ENCODE measurements at places on chromosomes 2 and 18.

DNA sequence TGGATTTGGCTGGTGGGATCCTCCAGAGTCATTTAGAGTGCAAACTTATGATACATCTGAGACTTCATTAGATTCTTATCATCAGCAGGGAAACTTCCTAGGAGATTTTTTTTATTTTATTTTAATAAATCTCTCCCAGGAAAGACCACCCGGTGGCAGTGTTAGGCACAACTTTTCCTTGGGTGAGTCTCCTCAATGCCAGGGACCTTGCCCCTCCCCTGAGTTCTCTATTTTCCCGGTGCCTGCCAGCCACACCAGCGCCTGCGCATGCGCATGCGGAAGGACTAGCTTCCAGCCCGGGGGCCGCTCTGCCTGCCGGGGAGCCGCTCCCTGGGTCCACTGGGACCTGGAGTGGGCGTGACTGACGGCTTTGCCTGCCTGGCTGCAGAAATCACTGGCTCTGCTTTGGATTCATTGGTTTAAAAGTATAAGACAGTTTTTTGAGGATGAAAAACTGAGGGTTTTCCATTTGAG, 86.6 kb downstream of the TMEM182 start:
- no peak for DNase-seq

GRCh38 chr2:236156095-236156859, 11.9 kb downstream of the GBX2 start:
- DNase-seq: no peak

GRCh38 chr2:153601812-153602211, 123.2 kb upstream of the RPRM start:
- no peak for DNase-seq

- DNase-seq: no peak
Measured at GRCh38 chr2:71800106-71800809, 346.9 kb downstream of the DYSF start.

DNA sequence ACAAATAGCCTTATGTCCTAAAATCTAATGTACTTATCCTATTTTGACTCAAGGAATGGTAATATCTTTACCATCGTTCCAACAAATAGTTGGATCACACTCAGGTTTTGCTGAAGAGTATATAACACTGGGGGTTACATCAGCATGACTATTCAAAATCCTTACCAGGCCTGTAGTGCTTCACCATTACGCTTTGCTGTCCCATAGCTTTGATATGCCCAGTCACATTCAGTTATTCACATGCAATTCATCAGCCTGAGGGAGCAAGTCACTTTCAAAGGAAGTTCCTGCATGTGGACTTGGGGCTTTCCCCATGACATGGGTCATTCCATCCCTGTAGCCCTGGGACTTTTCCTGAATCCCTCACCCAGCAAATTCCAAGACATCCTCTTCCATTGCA, 39.6 kb downstream of the FTCDNL1 start:
- no peak for DNase-seq

DNA sequence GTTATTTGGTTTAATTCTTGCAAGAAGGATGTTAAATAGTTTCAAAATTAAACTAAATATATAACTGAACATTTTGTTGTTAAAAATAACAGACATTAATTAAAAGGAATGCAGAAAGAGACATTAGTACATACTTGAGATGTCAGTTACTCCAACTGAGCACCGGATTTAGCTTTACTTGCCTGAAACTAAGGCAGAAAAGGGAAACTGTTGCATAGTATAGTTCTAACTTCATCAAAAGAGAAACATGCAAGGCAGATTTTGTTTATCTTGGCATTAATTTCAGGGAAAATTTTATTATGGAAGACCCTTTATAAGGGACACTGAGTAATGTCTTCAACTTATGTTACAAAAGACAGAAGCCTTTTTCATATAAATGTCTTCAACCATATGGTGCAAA, 218.3 kb downstream of the STK39 start:
- no peak for DNase-seq

DNA sequence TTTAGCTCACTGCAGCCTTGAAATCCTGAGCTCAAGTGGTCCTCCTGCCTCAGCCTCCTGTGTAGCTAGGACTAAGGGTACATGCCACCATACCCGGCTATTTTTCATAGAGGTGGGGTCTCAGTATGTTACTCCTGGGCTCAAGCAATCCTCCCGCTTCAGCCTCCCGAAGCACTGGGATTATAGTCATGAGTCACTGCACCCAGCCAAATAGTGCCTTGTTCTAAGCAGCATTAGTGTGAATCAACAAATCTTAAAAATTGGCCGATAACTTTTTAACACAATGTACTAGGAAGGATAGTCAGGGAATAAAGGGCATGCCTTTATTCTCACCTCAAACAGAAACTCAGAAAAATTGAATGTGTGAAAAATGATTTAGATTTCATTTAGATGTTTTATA, 51.6 kb downstream of the XRCC5 start:
- DNase-seq: no peak

- no peak for DNase-seq
Measured at GRCh38 chr2:215946586-215946985, 66.8 kb downstream of the MREG start.

DNA sequence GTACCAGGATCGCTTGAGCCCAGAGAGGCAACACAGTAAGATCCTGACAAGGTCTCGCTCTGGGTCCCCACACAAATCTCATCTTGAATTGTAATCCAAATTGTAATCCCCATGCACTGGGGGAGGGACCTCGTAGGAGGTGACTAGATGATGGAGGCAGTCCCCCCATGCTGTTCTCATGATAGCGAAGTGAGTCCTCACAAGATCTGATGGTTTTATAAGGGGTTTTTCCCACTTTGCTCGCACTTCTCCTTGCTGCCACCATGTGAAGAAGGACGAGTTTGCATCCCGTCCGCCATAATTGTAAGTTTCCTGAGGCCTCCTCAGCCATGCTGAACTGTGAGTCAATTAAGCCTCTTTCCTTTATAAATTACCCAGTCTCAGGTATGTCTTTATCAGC, 46.0 kb upstream of the SERTAD2 start:
- no peak for DNase-seq

DNA sequence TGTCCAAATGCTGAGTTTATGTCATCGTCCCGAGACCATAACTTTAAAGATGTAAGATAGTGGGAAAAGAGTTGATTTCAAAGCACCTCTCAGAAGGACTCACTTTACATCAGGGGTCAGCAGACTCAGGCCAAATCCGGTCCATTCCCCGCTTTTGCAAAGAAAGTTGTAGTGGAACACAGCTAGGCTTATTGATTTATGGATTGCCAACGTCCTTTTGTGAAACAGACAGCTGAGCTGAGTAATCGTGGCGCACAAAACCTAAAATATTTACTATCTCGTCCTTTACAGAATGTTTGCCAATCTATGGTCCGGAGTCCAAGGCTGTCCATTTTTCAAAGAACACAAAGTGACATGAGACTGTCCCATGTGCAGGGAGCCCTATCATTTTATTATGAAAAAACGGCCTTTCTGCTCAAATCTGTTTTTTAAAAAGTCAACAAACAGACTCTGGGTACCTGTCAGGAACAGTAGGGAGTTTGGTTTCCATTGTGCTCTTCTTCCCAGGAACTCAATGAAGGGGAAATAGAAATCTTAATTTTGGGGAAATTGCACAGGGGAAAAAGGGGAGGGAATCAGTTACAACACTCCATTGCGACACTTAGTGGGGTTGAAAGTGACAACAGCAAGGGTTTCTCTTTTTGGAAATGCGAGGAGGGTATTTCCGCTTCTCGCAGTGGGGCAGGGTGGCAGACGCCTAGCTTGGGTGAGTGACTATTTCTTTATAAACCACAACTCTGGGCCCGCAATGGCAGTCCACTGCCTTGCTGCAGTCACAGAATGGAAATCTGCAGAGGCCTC, at the start of gene IL1RN:
Gene IL1RN, plus strand, starts transcription at position 754 of the 801 bp plus-strand sequence. Its CDS starts 27 bp downstream, at position 781.
- DNase-seq: no peak

- DNase-seq: no peak
Measured at GRCh38 chr2:136666-137065, 90.4 kb upstream of the FAM110C start.

- no peak for DNase-seq
Measured at GRCh38 chr2:197297772-197298318, 12.7 kb downstream of the ANKRD44 start.

GRCh38 chr2:59204040-59204439, 962.9 kb upstream of the FANCL start:
- no peak for DNase-seq

DNA sequence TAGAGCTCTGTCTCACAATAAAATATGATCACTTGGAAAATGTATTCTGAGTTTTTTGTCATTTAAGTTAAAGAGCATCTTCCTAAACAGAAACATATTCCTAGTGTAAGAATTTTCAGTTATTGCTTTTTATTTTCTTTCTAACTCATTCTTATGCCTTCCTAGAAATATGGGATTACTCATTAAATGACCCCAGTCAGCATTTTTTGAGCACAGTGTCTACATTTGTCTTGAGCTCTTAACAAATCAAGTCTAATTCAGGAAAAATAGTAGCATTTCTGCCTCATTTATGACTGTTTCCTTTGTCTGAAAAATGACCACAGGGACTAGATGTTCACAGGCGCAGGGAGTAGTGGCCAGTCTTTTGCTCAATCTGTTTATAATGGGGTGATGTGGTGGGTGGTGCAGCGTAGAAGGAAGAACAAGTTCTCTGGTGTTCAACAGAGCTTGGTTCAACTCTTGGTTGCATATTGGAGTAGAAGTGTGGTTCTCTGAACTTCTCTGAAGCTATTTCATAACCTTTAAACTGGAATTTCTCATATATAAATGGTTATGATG, 267.1 kb downstream of the CYRIA start:
- no peak for DNase-seq

All from cortex of kidney (tissue), 1 donor.